ENCODE measurements at places on chromosomes 12 and 14.

GRCh38 chr14:88554457-88555286 lies at the start of gene PTPN21:
Gene PTPN21, minus strand, starts transcription at chr14:88555007. Its CDS starts 4,590 bp downstream, at chr14:88550417.
- no peak for DNase-seq

- DNase-seq: peak; percentile 29
Observed at GRCh38 chr12:95943330-95943842, at the start of gene AMDHD1. Gene AMDHD1, plus strand, starts transcription at chr12:95943331. Its CDS starts 68 bp downstream, at chr12:95943399.

- DNase-seq: peak; percentile 53
Observed at GRCh38 chr12:57280211-57281062, 29.4 kb upstream of the STAC3 start.

DNA sequence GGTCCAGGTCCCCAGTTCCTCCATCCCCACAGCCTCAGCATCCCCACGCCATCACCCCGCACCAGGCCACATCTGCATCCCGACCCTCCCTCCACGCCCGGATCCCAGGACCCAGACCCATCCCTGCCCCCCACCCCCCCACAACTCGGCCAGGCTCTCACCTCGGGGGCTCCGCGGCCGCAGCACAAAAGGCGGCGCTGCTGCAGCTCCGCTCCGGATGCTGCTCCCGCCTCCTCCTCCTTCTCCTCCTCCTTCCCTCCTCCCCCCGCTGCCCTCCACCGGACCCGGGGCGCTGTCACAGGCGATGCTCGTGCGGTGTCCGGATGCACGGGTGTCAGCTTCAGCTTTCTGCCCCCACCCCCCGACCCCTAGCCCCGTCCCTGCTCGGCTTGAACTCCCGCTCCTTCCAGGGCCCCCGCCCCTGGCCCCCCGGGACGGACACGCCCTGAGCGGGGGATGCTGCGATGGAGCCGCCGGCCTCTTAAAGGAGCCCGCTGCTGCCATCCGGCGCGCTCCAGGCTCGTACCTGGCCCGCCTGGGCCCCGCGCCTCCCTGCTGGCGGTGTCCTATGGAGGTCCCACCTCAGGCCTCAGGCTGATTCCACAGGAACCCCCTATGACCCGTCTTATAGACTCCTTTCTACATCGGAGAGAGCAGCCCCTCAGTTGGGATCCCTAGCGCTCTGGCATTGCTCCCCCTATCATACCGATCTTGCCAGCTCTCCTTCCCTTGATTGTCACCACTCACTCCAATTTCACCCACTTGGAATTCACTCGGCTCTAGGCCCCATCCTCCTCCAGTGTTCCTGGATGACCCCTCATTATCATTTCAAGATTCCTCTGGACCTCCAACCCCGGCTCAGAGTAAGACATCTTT lies at the start of gene MAP3K12:
TSS of gene MAP3K12 (minus strand) at position 193 of the 876 bp plus-strand sequence. CDS start 12,067 bp downstream, outside the sequence.
- DNase-seq: peak; percentile 53

DNA sequence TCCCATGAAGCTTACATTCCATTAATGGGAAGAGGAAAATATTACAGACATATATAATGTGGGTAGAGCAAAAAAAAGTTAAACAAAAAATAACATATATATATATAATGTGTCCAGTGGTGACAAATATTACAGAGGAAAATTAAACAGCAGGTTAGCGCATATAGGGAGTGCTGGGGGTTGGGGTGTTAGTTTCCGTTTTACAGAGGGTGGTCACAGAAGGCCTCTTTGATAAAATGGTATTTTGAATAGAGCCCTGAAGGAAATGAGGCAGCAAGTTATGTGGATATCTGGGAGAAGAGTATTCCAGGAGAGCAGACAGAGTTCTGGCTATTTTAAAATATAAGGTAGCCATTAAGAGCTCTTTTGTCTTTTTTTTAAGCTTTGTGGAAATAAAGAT lies 73.2 kb downstream of the DCAF5 start:
- DNase-seq: no peak

DNA sequence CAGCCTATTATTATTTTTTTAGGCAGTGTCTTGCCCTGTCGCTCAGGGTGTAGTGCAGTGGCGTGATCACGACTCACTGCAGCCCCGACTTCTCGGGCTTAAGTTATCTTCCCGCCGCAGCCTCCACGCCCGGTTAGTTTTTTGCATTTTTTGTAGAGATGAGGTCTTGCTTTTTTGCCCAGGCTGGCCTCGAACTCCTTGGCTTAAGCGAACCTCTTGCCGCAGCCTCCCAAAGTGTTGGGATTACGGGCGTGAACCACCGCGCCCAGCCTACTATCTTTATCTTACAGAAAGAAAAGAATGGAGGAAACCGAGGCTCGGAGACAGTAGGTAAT lies 507 bp upstream of the PTPN11 start:
- DNase-seq: no peak

- DNase-seq: no peak
Observed at GRCh38 chr12:5622280-5622679, 190.4 kb downstream of the NTF3 start.

DNA sequence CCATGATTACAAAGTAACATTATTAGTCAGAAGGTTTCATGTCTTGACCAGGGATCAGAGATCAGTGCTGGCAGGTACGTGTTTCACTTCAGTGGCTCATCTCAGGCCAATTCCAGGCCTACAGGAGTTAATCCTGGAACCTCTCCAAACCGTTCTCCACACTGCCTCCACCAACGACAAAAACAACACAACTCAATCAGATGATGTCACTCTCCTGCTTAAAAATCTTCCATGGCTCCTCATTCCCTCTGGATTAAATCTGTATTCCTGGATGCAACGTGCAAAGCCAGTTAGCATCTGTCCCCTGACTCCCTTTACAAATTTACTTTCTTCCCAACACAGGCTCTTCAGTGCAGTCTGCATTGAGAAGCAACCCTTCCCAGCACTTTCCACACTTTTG lies 34.3 kb upstream of the TXNRD1 start:
- DNase-seq: no peak

- no peak for DNase-seq
Observed at GRCh38 chr14:29165431-29165830, 398.8 kb downstream of the FOXG1 start.

DNA sequence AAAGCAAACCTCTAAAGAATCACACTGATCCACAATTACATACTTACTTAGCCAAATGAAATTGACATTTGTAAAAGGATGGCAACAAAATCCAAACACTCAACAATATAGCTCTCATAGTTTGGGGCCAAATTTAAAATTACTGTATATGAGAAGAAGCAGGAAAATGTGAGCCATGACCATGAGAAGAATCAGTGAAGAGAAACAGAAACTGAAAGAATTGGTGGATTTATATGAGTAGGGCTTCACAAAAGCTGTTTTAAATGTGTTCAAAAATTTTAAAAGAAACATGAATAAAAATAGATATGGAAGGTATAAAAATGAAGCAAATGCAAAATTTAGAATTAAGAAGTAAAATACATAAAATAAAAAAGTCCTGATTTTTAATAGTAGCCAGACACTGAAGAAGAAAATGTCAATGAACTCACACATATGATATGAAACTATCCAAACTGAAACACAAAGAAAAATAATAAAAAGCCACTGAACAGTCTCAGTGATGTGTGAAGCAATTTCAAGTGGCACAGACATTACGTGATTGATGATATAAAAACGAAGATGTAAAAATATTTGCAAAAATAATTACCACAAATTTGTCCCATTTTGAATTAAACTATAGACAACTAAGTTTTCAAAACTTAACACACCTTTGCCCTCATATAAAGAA lies 87.9 kb upstream of the MDGA2 start:
- no peak for DNase-seq

Data from stimulated activated CD8-positive, alpha-beta memory T cell treated with anti-CD3 and anti-CD28 coated beads, Interleukin-4, amount 100 ng/mL, for 24 hours (primary cell).